ENCODE measurements at places on chromosomes 1 and 21.

GRCh38 chr1:181097242-181097641, 8.7 kb downstream of the IER5 start:
- no peak for DNase-seq

- no peak for DNase-seq
Observed at GRCh38 chr21:26834181-26834905, 10.9 kb downstream of the ADAMTS1 start.

- DNase-seq, result no peak
Observed at GRCh38 chr1:64864018-64864940, 102.1 kb downstream of the JAK1 start.

GRCh38 chr1:51952638-51953037, 37.9 kb downstream of the RAB3B start:
- DNase-seq, result no peak

- no peak for DNase-seq
Observed at GRCh38 chr1:209176866-209177430, 406.6 kb upstream of the CAMK1G start.

DNA sequence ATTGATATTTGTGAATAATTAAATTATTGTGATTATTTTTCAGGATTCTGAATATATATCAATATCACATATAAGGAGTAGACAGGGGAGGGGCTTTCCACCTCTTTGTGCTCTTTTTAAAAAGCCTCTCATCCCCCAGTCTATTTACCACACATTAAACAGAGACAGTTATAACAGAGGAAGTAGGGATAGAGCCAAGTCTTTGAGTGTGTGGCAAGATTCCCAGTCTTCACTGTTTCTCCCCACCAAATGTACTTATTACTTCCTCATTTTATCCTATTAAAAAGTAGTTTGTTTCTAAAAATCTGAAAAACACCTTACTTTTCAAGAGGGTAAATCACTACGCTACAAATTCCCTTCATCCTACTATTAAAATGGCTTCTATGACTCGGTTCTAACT, 46.7 kb downstream of the EPS15 start:
- DNase-seq, result peak; percentile 40

DNA sequence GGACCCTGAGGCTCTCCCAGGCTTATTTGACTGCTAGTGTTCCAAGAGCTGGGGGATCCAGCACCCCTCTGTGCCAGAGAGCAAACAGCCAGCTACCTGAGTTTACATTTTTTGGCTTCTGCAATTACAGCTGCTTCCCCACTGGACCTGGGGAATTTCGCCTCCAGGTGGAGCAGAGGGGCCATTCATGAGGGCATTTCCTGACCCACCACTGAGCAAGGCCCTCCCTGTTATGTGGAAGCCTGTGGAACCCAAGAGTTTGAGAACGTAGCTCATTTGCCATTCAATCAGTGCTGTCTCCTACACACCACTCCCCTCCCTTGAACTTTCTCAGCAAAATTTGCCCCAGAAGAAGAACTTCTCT, 42.7 kb upstream of the TMEM51 start:
- no peak for DNase-seq

DNA sequence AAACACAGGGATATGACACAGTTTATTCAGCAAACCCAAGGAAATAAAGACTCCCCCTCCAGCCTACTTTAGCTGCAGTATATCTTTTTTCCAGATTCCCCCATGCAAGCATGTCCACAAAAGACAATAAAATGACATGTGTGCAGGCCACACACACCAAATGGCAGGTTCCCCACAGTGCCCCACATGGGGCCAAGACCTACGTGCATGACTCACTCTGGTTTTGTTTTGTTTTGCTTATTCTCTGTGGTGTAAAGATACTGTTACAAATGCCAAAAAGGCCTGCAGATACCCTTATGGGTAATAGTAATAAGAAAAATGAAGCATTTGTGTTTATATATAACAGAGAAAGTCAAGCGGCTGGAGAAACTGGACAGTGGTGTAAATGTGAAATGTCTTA, 71.6 kb downstream of the RD3 start:
- peak; percentile 74 for DNase-seq

DNA sequence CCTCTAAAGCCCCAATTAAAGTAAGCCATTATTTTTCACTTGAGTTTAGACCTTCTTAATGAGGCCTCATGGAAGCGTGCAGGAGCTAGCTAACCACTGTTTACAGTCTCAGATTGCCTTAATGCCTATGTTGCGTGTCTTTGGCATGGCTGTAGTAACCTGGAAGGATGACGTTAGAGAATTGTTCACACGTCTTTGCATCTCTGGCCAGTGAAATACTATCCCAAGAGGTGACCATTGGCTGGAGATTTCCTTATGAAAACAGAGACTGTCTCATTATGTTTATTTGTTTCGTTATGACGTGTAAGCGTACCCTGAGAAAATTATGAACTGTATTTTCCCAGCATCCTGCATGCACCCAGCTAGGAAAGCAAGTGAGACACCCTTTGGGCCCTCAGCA, 18.6 kb upstream of the BMP8A start:
- DNase-seq, result no peak

- DNase-seq, result no peak
Observed at GRCh38 chr1:89978755-89979154, 16.2 kb upstream of the ZNF326 start.

GRCh38 chr1:44328671-44329416, 26.2 kb downstream of the ERI3 start:
- DNase-seq, result no peak

GRCh38 chr1:104463126-104463697, 713.5 kb downstream of the AMY1C start:
- no peak for DNase-seq

- DNase-seq, result no peak
Observed at GRCh38 chr1:28832966-28833365, 21.0 kb downstream of the OPRD1 start.

- no peak for DNase-seq
Observed at GRCh38 chr1:246978281-246978680, 29.6 kb downstream of the ZNF695 start.

- no peak for DNase-seq
Observed at GRCh38 chr1:193613041-193613440, 426.6 kb upstream of the B3GALT2 start.

DNA sequence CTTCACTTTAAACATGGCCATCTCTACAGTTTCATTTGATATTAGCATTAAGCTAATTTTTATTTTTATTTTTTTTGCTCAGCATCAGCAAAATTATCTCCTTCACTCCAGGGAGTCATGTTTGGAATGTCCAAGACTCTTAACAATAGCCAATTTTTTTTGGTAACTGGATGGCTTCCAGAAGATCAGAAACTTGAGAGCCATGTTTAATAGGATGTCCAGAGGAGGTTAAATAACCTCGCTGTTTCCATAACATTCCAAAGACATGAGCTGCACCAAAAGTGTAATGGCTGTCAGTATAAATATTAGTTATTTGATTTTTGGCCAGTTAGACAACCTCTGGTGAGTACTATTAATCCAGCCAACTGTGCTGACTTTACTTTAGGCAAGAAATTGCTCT, 80.7 kb downstream of the DNTTIP2 start:
- peak; percentile 91 for DNase-seq

- no peak for DNase-seq
Observed at GRCh38 chr1:71038942-71039341, 8.7 kb downstream of the PTGER3 start.

GRCh38 chr1:3563610-3564009, 47.7 kb downstream of the MEGF6 start:
- DNase-seq, result no peak

- no peak for DNase-seq
Observed at GRCh38 chr1:50155541-50155940, 46.8 kb downstream of the ELAVL4 start.

DNA sequence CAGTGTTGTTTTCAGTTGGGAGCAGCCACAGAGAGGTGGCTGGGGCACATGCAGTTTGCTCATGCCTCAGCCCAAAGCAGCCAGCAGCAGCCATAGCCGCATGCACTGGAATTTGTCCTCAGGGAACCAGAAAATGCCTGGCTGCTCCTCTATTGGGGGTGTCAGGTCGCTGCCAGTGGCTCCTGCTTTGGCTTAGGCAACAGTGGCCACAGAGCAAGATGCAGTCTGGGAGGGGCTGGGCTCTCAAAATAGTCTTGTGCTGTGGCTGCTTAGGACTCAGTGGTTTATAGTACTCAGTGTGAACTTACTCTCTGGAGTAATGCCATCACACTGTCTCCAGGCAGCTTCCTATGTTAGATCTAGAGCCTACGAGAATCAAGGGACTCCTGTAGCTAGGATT, 25.0 kb downstream of the CD55 start:
- DNase-seq, result no peak

- DNase-seq, result no peak
Observed at GRCh38 chr1:111351700-111352099, 61.0 kb downstream of the CHIA start.

GRCh38 chr1:170729225-170730002, 65.5 kb downstream of the PRRX1 start:
- DNase-seq, result no peak

DNA sequence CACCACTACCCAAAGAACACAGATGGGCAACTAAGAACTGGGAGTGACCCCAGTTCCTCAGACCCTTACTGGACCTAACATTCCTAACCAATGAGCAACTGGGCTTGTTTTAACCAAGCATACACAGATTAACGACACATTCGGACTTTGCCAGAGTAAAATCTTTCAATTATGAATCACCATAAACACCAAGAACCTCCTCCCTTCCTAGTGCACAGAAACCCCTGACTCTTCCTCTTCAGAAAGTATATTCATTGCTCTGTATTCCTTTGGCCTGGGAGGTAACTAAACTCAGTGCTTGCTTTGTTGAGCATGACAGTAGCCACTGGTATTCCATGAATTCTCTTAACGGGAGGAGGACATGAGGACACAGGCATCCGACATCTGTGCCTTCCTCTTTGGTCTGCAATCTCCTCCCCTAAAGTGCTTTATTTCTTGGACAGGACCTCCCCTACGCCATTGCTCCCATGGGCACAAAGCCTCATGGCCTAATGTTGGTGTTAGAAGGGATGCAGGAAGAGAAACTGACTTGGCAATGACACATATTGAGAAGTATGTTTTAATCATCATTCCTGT, 42.7 kb downstream of the SEC16B start:
- DNase-seq, result peak; percentile 91

GRCh38 chr1:59903141-59903754, 23.3 kb downstream of the CYP2J2 start:
- DNase-seq, result peak; percentile 6

DNA sequence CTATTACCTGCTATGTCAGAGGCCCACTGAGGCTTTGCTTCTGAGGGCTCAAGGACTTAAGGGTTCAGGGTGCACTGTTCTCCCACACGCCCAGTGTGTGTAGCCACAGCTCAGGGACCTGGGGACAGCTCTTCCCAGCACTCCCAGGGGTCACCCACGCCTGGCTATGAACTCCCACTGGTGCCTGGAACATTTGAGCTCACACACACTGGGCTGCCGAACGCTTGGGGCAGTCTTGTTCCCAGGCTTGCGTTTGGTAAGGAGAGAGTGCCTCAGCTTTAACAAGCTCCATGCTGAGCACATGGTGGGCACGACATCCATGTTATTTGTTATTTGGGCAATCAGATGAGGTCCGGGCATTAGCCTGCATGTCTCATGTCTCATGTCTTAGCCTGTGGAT, 37.6 kb downstream of the STUM start:
- DNase-seq, result no peak

- DNase-seq, result no peak
Observed at GRCh38 chr21:41466024-41466820, 40.2 kb downstream of the MX1 start.

DNA sequence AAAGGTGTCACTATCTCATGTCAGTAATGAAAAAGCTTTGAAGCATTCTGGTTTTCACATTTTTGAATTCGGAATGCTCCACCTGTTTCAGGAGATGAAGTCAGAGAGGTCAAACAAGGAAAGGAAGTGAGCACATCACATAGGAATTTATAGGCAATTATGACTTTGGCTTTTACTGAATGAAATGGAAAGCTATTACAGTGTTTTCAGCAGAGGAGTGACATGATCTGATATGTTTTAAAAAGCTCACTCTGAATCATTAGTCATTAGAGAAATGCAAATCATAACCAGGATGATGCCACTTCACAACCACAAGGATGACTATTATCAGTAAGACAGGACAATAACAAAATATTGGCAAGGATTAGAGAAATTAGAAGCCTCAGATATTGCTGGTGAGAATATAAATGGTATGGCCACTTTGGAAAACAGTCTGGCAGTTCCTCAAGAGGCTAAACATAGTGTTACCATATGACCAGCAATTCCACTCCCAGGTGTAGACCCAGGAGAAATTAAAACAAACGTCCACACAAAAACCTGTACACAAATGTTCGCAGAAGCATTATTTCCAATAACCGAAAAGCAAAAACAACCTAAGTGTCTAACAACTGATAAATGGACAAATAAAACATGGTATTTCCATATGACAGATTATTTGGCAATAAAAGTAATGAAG, 7.5 kb downstream of the TAF1A start:
- DNase-seq, result no peak

- DNase-seq, result no peak
Observed at GRCh38 chr1:245310571-245311531, 156.1 kb downstream of the KIF26B start.

GRCh38 chr1:87030740-87031690, 116.6 kb downstream of the HS2ST1 start:
- DNase-seq, result no peak

- peak; percentile 73 for DNase-seq
Observed at GRCh38 chr1:201447903-201448871, 20.8 kb downstream of the PHLDA3 start.

- DNase-seq, result no peak
Observed at GRCh38 chr21:34801519-34802132, 132.8 kb downstream of the CLIC6 start.

GRCh38 chr21:23955135-23955843, 1652.0 kb downstream of the MRPL39 start:
- DNase-seq, result no peak

GRCh38 chr1:181083842-181084605, 4.5 kb upstream of the IER5 start:
- no peak for DNase-seq

GRCh38 chr1:241642593-241642944, 2.4 kb upstream of the CHML start:
- no peak for DNase-seq

DNA sequence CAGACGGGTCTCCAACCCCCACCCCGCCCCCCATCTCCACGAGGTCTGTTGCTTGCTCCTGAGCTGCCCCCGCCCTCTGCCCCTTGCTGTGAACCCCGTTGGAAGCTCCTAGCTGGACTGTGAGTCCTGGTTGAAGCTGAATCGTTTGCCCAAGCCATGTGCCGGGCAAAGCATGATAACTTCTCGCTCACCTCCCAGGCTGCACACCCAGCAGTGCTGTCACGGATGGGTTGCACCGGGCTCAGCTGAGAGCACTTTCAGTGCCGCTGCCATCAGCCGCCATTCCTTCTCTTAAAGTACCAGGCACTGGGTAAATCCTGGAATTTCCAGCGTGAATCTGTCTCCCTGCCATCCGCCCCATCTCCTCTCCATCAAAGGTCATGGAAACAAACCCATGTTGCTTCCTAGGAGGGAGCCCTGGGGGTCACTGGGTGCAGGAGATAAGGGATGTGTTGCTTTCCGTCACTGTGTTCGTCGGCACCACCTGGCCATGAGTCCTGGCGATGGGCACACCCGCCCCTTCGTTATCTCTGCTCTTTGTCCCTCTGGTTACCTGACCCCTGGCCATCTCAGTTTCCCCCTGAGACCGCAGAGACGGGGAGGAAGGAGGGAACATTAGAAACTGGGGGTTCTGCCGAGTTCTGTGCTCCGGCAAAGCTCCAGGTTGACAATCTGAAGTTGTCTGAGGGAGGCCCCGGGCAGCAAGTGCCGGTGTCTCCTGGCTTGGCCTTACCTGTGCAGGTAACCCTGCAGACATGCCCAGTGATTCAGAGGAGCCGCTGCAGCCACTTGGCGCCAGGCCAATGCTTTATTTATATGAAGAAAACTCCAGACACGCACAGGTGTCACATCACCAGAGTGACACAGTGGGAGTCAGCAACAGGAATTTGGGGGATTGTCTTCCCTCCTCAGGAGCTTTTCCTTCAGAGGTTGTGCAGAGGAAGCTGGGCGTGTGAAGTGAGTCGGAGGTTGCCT, 2.7 kb downstream of the PDE9A start:
- DNase-seq, result no peak
